Nephron progenitor cell (in vitro differentiated cells): ENCODE measurements at places on chromosomes 5 and 9.

GRCh38 chr5:175344331-175345195 is 99.4 kb downstream of the DRD1 start:
- no peak for DNase-seq

GRCh38 chr9:133124123-133124906 is 3.3 kb upstream of the RALGDS start:
- DNase-seq = no peak

DNA sequence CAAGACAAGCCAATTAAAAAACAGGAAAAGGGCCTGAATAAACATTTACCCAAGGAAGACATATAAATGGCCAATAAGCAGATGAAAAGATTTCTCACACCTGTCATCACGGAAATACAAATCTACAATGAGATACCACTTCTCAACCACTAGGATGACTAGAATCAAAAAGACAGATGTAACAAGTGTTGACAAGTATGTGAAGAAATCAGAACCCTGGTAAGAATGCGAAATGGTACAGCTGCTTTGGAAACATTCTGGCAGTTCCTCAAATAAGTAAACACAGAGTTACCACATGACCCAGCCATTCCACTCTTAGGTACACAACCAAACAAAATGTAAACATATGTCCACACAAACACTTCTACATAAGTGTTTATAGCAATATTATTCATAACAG is 32.5 kb downstream of the LEAP2 start:
- no peak for DNase-seq

DNA sequence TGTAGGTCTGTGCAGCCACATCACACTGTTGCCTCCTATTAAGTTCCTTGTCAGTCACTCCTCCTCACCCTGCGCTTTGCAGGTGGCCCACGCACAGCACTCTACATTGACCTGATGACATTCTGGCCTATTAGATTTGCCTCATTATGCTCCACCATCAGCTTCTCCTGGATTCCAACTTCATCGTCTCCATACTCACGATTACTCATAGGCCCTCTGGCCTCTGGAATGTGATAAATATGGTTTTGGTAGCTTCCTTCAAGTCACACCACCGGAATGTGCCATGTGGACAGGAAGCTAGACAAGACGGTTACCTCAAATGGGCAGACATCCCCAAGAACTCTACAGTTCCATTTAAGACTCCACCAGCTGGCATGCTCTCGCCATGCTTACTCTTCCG is 158.0 kb upstream of the LHFPL2 start:
- DNase-seq = no peak

GRCh38 chr9:133635098-133635497 is 1.1 kb upstream of the DBH start:
- no peak for DNase-seq

- no peak for DNase-seq
These were observed 9.4 kb downstream of the ERAP2 start for GRCh38 chr5:96885518-96886338.

GRCh38 chr9:80076162-80076561 is 504.4 kb downstream of the TLE4 start:
- DNase-seq = no peak

DNA sequence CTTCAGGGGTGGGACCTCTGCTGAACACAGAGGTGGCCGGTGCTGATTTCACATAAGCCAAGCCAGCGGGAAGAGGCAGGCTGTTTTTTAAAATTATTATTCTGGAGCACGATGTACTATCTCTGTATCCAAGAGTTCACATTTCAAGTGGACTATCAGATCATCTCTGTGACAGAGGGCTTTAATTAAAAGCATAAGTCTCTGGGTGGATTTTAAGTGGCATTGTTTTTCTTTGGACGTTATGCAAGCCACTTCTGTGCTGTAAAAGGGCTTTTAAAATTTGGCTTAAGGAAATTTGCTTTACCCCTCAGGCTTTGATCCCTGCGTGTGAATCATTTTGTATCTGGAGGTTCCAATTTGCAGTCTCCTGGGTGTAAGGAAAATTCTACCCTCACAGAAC is 124.7 kb downstream of the PALM2AKAP2 start:
- no peak for DNase-seq

DNA sequence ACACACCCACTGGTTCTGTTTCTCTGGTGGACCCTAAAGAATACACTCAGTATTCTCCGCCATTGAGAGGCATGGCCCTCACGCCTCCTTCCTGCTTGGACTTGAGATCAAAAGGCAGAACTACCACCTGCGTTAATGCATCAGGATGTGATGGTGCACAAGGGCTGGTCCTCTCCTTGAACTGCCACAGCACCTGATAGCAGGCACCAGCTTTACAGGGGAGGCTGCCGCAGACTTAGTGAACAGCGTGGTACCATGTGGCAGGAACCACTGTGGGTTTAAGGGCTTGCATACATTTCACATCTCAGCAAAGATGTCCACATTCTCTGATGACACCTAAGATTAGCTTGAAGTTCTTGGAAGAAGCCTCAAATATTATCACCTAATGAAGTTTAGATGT is 208.7 kb downstream of the GADD45G start:
- DNase-seq = no peak

- DNase-seq = no peak
These were observed 69.9 kb downstream of the IQGAP2 start for GRCh38 chr5:76473009-76473336.

- no peak for DNase-seq
These were observed 313.6 kb downstream of the KCTD16 start for GRCh38 chr5:144484124-144484897.
